GF-D8 (cell line): ENCODE measurements at places on chromosomes 1 and 21.
A peak's percentile ranks its signal among the peaks of the same experiment; 100 is the strongest.

DNA sequence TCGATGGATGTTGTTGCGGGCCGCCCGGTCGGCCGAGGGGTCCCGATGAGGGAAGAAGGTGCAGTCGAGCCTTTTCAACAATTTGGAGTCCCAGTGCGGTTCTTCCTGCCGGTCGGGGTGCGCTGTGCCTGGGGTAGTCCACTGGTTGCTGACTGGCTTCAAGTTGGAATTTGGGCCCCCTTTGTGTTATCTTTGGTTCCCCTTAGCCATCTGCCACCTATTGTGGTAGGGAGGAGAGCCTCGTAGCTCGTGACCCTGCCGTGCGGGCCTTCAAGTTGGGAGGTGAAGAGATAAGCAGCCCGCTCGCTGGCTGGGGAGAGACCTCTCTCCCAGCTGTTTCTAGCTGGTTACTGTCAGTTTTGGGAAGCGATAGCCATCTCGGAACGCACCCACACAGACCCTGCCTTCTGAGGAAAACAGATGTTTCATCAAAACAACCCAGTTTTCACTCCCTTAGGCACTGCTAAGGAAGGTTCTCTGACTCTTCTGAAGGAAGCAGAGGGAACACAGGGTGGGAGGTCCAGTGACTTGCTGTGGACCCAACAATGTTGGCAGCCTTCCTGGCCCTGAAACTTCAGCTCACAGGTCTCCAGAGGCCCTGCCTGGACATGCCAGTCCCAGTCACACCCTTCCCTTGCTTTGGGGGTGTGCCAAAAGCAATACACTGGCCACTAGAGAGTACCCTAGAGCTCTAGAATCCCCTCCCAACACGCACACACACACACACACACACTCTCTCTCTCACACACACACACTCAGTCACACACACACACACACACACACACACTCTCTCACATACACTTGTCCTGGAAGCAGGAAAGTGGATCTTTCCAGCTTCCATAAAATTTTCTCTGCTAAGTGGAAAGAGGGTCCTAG, 1.0 kb downstream of the BTG2 start:
- DNase-seq = peak; percentile 36

GRCh38 chr1:12572522-12572921, 45.5 kb downstream of the DHRS3 start:
- DNase-seq = no peak

- DNase-seq = no peak
Observed at GRCh38 chr1:28280977-28281381, 21.7 kb downstream of the SESN2 start.

- DNase-seq = no peak
Observed at GRCh38 chr1:208450958-208451357, 206.8 kb upstream of the PLXNA2 start.

DNA sequence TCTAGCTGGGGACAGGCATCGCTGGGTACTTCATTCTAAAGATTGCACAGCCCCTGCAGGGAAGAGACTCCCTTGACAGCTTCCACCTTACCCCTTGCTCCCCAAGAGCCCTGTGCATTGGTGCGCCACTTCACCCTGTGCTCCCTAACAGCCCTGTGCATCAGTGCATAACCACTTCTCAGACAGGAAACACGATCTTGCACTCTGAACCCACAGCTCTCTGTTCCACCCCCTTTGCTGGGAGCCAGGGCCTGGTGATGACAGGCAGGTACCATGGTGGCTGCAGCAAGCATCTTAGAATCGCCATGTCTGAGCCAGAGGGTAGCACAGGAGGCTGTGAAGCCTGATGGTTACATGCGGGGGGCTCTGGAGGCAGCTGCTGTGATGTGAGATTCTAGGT, 5.0 kb downstream of the ALPL start:
- DNase-seq = no peak

- DNase-seq = no peak
Observed at GRCh38 chr1:77825131-77825709, 45.8 kb downstream of the MIGA1 start.

DNA sequence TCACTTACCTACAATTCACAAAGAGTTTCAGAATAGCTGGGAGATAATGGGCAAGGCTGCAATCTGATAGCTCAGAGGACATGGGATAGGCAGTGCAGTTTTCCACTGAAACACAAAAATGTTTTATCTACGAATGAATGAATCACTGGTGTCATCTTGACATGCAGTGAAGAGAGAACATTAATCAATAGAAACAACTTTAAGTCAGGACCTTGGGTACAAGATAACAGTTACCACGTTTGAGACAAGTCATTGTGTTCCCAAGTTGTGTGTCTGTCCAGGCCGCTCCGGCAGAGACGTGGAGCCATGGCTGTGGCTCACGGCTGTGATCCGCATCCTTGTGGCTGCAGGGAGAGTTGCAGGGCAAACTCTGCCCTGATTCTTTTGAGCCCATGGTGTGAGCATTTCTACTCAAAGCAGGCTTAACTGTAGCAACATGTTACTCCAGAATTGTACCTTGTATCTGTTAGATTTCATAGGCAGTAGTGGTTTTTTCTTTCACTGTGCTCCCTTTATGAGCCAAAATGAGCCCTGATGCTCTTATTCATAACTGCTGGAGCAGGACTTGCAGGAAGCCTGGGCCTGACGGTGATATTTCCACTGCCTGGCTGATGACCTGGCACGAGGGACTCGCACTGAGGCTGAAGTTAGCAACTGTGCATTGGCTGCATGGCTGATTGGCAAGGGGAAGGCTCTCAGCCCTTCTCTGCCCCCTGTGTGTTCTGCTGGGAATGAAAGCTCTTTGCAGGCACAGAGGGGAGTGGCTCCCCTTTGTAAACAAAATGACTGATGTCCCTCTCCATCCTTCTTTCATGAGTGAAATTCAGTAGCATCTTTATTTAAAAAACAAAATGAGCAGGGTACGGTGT, 465.2 kb downstream of the AJAP1 start:
- DNase-seq = no peak

DNA sequence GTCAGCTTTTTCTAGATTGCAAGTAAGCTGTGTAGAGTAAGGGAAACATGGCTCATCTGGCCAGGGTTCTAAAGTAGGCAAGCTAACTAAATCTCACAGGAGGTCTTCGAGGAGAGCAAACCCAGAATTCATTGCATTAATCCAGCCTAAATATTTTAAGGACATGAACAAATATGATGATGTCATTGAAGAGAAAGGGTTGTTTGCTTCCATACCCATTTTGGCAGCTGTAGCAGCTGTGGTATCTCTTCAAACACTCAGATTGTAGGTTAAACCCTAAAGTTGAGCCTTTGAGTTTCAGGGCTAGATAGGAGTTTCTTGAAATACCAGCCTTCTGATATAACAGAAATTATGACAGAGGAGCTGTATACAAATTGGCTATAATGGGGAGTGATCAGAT, 200.5 kb upstream of the C1orf105 start:
- DNase-seq = no peak

DNA sequence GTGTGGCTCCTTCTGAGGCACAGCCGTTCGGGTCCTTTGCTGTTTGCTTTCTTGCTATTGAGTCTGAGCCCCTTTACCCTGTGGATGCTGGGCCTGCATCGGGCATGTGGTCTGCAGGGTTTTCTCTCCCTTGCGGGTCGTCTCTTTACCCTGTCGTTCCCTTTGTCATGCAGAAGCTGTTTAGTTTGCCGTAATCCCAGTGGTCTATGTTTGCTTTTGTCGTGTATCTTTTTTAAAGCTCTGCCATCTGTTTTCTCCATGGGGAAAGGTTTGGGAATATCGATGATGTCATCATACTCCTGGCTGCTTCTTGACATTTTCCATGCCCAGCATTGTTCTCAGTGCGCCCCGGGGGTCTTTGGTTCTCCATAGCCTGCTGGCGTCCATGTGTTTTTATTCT, 68.2 kb downstream of the AGPAT3 start:
- no peak for DNase-seq

DNA sequence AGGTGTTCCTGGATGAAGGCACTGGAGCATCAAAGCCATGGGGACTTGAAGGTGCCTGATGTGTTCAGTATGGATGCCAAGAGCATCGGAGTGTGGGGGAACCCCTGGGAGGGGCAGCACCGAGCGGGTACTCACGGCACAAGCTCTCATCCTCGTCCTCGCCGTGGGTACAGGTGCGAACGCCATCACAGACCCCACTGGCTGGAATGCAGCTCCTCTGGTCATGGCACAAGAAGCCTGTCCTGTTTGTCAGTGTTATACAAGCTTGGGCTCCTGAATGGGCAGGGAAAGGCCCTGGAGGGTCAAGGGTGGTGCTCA, 6.0 kb downstream of the LDLRAD1 start:
- no peak for DNase-seq

DNA sequence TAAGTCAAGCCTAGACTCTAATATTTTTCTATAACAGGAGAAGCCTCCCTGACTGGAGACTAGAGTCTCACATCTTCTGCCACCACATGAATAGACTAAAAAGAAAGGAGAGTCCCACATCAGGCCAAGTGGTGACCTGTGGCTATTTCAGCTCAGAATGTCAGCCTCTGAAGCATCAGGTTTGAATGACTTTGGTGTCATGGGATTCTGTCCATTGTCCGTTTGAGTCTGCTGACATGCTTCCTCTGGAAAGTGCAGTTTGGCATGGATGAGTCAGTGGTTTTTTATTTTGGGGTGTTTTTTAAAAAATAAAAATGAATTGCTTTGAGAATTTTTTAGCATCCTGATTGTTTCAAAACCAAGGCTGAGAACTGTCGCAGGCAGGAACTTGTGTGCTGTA, 19.5 kb downstream of the DYRK3 start:
- no peak for DNase-seq

GRCh38 chr1:161008869-161009510, 12.0 kb downstream of the F11R start:
- peak; percentile 6 for DNase-seq

- no peak for DNase-seq
Observed at GRCh38 chr1:62356257-62356835, 37.1 kb upstream of the KANK4 start.

DNA sequence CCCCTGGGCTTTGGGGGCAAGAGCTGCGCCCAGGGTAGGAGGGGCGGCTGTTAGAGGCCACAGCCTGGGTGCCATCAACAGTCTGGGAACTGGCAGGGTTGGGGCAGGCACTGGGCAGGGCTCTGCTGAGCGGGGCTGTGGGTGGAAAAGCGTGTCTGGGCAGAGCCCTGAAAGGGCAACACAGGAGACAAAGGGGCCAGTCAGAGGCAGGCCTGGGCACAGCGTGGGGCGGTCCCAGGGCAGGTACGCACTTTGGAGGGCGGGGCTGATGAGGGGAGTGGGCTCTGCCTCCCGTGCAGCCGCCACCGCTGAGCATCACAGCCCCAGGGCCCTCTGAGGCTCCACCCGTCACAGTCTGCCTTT, 13.9 kb downstream of the CELSR2 start:
- no peak for DNase-seq

- no peak for DNase-seq
Observed at GRCh38 chr1:205923651-205924459, 19.4 kb downstream of the SLC26A9 start.

DNA sequence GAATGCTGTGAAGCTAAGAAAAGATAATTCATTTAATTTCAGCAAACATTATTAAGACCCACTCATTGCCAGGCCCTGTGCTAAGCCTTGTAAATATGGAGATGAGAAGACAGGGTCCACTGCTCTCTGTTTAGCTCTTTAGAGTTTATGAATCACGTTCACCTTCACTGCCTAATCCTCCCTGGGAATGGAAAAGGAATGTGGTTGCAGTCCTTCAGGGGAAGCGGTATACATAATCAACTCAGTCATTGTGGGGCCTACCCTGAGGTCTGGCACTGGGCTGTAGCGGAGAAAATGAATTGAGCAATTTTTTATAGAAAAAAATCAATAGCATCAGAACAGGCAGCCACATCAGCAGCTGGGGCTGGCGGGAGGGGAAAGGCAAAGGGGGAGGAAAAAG, 412.1 kb upstream of the NFIA start:
- no peak for DNase-seq

- DNase-seq = peak; percentile 84
Observed at GRCh38 chr1:93317207-93317606, 28.5 kb upstream of the DR1 start.

- no peak for DNase-seq
Observed at GRCh38 chr1:71273334-71273733, 192.5 kb upstream of the ZRANB2 start.

DNA sequence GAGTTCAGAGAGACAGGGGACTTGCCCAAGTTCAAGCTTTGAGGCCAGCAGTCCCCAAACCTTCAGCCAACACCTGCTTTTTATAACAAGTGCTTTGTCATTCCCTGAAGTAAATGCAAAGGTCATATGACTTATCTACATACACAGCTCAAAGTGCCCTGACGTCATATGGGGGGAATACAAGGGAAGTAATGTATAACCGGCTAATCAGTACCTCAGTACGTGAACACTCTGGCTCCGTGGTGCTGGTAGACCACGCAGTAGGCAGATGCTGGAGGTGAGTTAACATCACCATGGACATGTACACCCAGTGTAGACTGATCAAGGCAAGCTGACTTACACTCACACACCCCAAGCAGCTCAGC, 60.0 kb downstream of the BACE2 start:
- DNase-seq = no peak

- DNase-seq = peak; percentile 24
Observed at GRCh38 chr21:43778469-43779335, 2.6 kb upstream of the CSTB start.

- DNase-seq = no peak
Observed at GRCh38 chr1:200257235-200257634, 152.6 kb downstream of the ZNF281 start.

- no peak for DNase-seq
Observed at GRCh38 chr1:94527447-94528031, 14.0 kb downstream of the F3 start.

DNA sequence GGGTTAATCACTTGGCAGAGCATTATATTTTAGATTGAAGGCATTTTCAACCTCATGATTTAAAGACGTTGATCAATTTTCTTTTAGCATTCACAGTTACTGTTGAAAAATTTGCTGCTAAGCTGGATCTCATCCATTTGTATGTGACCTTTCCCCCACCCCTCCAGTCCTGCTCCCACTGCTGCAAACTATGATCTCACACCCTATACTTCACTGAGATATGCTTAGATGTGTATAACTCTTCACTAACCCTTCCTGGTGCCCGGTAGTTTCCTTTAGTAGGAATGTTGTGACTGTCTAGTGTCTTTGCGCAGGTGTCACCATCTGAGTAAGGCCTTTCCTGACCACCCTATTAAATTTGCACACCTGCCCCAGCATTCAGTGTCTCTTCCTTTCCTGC, 67.0 kb upstream of the C1orf21 start:
- DNase-seq = no peak

- DNase-seq = no peak
Observed at GRCh38 chr1:115364046-115364779, 26.2 kb upstream of the NGF start.

DNA sequence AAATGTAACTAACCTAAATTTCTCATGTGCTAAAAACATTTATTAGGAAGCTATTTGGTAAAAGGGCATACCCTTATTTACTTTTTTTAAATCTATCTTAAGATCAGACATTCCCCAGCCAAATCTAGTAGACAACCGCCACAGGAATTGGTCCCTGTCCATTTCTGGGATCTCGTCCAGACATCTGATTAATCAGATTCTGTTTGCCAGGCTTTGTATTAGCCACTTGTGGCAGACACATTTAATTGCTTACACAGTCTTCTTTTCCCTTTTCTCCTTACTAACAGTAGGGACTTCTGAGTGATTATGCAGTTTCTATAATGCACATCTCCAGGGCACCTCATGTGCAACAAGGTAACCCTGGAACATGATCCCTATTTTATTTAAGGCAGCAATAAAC, 449.0 kb upstream of the RGS18 start:
- DNase-seq = no peak
